ENCODE measurements at places on chromosomes 13 and 19.
A peak's percentile ranks its signal among the peaks of the same experiment; 100 is the strongest.

- no peak for DNase-seq
Measured at GRCh38 chr13:44107357-44108121, 227.8 kb downstream of the LACC1 start.

DNA sequence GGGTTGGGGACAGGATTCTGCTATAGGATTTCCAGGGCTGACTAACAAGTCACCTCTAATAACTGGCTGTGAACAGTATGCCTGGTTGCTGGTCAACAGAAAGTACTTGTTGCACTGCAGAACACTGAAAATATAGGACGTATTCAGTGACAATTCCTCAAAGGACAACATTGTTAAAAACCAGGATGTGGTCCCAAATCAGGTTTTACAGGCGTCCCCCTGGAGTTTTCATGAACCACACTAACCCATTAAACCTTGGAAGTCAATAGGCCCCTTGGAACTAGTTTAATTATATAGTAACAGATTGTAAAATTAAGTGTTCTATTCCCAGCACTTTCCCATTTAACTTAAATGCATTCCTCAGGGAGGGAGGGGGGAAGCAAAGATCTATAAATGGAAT lies 495.4 kb downstream of the TBC1D4 start:
- DNase-seq, result no peak

DNA sequence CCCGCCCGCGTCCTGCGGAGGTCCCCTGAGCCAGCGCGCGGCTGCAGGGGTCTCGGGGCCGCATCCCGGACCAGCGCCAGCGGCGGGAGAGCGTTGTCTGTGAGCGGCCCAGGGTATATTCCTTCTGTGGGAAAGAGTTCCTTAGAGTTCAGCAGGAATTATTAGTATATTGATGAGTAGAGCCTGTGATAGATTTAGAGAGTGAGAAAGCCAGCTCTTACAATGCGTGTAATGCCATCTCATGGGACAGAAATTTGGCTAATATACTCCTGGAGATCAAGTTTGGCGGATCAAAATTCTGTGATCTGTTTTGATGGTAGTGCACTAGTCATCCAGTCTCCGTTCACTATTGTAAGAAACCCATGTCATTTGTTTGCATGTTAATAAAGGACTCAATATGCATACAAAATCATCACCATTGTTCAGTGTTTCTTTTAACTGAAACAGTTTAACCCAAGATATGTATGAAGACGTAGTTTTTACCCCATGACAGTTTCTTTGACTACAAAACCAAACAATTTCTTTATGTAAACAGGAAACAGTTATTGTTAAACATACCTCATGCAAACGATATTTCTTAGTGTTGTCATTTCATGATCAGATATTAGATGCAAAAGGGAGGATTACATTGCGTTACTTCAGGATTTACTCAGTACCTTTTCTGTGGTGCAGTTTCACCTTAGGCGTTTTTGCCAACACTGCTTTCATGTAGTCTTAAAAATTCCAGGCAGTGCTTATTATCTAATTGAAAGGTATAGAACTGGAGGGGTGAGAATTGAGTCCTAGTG lies 9.9 kb downstream of the TNFRSF19 start:
- no peak for DNase-seq

DNA sequence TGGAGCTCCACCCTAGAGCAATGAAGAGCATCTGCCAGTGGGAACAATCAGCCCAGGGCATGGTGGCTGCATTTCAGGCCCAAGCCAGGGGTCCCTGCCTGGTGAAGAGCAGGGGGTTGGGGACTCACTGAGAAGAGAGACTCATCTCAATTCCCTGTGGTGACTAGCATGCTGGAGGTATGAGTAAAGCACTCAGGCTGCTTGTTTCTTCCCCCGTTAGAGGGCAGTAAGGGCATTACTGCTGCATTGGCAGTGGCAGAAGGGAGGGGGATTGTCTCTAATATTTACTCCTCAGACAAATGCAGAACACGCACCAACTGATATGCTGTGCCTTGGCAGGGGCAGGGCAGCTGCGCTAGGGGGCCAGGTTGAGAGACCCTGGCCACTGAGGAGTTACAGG lies 329.1 kb downstream of the SLITRK5 start:
- no peak for DNase-seq

- no peak for DNase-seq
Measured at GRCh38 chr13:100812982-100813584, 138.5 kb upstream of the TMTC4 start.

- no peak for DNase-seq
Measured at GRCh38 chr13:33490461-33491327, 205.1 kb upstream of the STARD13 start.

DNA sequence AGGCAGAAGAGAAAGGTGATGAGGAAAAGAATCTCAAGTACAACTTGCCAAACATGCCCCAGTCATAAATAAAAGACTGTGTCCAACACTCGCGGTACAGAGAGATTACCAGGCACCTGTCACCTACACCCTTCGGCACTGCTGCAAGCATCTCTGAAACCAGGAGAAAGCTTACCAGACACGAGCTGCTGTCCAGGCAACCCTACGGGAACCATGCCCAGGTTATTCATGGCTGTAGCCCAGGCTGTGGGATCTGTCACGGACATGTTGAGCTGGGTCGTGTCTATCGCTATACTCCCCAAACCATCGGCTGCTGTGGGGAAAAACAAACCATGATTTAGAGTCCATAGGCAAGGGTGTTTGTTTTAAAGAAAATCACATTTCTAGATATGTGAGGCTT lies 375.0 kb downstream of the ENOX1 start:
- DNase-seq, result no peak

DNA sequence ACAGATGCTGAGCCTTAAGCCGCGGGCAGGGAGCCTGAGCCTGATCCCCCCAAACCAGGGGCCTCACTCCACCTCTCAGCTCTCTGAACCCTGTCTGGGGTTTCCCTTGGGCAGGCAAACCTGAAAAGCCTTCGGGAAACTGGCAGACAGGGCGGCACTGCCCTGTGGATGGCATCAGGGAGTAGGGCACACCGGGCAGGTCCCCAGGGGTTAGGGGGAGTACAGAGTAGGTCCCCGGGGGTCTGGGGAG lies 9.7 kb downstream of the MKNK2 start:
- DNase-seq, result no peak

DNA sequence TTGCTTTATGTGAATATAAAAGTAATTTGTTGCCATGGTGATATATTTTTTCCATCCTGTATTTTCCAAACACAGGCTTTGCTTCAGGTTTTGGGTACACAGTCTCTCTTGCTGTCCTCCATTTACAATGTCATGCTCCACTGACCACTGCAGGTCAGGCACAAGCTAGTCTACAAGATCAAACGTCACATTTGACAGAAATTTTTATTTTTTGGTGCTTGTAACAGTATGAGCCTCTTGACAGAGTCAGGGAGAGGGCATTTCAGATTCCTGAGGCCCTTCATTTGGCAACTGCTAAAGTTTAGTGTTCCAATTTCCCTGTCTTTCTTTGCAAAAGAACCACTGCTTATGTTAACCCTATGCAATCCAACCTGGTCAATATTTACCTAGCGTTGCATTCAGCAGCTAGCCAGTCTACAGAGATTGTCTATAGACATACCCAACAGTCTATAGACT lies 175.0 kb downstream of the RFC3 start:
- no peak for DNase-seq

- no peak for DNase-seq
Measured at GRCh38 chr13:95641291-95642027, 3.0 kb downstream of the DZIP1 start.

DNA sequence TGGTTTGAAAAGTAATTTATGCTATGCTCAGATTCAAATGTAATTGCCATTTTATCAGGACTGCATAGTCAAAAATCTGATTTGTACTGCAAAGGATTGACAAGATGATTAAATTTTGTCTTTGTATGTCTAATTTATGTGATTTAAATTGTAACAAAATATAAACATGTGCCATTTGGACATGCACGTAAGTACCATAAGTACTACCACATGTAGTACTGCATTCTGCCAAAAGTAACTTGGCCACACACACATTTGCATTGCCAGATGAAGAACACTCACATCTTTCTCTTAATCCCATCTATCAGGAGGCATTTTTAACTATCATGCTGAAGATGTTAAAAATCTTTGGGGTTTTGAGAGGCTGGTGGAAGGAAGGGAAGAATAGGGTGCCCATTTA lies 133.3 kb downstream of the KLF12 start:
- DNase-seq, result no peak

DNA sequence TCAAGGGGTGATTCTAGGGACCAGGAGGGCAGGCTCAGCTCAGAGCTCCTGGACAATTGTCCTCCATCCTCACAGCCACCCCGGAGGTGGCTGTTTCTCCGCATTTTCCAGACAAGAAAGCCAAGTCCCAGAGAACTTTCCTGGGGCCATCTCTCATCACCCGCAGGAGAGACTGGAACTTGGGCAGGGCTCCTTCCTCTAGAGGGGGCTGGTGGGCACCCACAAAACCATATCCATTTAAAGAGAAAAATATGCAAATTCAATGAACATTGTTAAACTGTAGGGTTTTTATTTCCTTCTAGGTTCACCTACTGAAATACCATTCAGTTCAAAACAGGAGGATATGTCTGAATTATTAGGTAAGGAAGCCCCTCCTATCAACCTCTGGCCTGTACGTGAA lies 16.6 kb downstream of the SPACA7 start:
- no peak for DNase-seq

GRCh38 chr13:18212873-18213272 lies 968.8 kb downstream of the TUBA3C start:
- no peak for DNase-seq

DNA sequence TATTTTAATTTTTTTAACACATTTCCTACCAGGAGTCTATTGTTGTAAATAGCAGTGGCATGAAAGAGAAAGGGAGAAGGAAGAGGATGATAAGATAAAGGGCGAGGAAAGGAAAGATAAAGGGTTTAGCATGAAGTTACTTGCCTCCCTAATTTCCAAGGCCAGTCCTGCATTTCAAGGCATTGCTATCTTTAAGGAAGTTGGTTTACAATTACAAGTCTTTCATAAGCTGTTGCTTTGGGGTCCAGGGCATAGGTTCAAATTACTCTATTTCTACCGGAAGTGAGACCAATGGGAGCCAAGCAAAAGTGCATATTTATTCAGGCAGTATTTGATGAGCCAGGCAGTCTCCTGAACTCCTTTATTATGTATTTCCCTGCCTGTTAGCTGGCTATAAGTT lies 27.7 kb upstream of the UBL3 start:
- no peak for DNase-seq

DNA sequence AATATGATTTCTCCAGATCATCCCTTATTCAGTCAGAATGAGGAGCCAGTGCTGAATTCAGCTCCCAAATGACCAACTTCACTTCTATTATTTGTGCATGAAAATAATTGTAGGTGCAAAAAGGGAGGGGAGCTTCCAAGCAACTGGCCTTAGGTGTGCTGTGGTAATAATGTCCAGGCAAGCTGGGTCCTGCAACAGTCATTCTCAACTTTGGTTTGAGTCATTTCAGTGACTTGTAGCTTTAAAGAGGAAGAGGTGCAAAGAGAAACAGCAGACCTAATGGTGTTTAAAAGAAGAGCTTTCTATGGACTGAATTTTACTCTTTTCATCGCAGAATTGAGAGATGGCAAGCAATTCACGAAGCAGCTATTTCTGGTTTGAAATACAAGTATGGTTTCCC lies 29.2 kb upstream of the FGF9 start:
- DNase-seq, result no peak

GRCh38 chr13:26872525-26873385 lies 112.2 kb upstream of the GPR12 start:
- DNase-seq, result no peak

- DNase-seq, result no peak
Measured at GRCh38 chr13:105341256-105341655, 1194.2 kb downstream of the EFNB2 start.

DNA sequence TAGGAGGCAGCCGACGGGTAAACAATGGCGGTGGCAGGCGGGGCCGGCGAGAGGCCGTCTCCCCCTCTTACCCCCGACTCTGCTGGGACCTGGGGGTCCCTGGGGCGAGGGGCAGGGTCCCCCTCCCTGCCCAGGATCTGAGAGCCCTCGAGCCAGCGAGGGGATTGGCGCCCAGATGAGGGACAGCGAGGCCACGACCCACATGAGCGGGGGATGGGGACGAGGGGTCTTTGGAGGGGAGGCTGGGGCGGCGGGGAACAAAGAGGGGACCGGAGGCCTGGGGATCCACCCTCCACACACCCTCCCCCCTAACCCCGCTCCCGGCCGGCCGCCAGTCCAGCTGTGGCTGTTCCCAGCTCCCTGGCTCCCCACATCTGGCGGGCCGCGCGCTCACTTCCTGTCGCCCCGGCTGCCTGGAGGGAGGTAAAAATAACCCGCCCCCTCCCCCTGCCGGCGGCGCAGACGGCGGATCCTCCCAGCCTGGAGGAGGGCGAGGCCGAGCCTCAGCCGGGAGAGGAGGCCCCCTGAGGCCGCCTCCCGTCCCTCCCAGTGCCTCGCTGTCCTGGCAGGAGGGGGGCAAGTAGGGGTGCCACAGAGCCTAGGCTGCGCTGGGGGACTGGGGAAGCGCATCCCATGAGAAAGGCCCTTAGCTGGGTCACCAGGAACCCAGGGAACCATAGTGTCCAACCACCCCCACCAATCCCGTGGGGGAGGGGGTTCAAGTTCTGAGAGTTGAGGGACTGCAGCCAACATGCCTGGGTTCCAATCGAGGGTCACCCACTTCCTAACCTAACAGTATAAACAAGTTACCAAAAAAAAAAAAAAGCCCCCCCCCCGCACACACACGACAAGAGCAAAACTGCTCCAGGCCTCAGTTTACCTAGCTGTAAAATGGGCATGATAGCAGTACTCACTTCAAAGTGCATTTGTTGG lies 29.3 kb upstream of the NANOS3 start:
- peak; percentile 74 for DNase-seq

DNA sequence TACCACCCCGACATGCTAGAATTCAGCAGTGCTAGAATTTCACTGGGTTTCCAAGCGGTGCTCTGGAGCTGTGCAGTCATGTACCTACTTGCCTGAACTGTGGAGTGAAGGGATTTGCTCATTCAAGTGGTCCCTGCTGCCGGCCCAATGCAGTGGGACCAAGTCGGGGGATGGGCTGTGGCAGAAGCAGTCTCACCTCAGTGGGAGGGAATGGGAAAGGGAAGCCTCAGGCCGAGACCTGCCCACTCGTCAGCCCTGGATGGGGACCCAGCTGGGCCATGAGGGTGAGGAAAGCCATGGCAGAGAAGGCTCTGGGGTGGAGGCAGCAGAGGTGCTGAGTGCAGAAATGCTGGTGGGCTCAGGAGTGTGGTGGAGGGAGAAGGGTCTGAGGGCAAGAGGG lies 14.9 kb downstream of the KLHL26 start:
- DNase-seq, result no peak
